ENCODE measurements at places on chromosomes 3 and 15.
A peak's percentile ranks its signal among the peaks of the same experiment; 100 is the strongest.

GRCh38 chr3:149343951-149344350 lies 10.5 kb upstream of the TM4SF18 start:
- H3K27me3 ChIP-seq, result no peaks in the 10 kb centered on the region
- no peaks in the 10 kb centered on the region for H3K36me3 ChIP-seq
- peaks cover 34% of the 10 kb centered on the region for H3K4me1 ChIP-seq
- H3K27ac ChIP-seq, result no peak overlapping the region
- no peak overlapping the region for H3K4me3 ChIP-seq
- no peak for DNase-seq

- no peak for DNase-seq
- no peak overlapping the region for H3K27ac ChIP-seq
- H3K36me3 ChIP-seq, result no peaks in the 10 kb centered on the region
- no peaks in the 10 kb centered on the region for H3K4me1 ChIP-seq
Observed at GRCh38 chr3:85571835-85572234, 613.0 kb downstream of the CADM2 start.

DNA sequence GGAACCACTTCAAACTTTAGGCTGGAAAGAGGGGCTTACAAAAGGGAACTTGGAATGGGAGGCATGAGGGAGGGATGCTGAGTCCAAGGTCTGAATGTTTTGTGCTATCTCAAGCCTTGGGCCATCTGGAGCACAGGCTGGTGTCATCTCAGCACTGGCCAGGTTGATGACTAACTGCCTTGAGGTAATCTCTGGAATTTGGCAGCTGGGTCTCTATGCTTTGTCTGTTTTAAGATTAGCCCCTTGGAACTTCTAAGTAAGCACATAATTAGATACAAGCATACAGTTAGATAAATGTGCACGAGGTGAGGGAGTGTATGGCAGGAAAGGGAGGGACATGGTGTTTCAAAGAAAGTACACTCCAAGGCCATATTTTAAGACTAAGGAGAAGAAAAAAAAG lies 252.4 kb upstream of the CCDC54 start:
- H3K36me3 ChIP-seq, result no peaks in the 10 kb centered on the region
- no peaks in the 10 kb centered on the region for H3K27me3 ChIP-seq
- H3K27ac ChIP-seq, result no peak overlapping the region
- no peak overlapping the region for H3K4me3 ChIP-seq
- DNase-seq, result no peak
- no peaks in the 10 kb centered on the region for H3K4me1 ChIP-seq

DNA sequence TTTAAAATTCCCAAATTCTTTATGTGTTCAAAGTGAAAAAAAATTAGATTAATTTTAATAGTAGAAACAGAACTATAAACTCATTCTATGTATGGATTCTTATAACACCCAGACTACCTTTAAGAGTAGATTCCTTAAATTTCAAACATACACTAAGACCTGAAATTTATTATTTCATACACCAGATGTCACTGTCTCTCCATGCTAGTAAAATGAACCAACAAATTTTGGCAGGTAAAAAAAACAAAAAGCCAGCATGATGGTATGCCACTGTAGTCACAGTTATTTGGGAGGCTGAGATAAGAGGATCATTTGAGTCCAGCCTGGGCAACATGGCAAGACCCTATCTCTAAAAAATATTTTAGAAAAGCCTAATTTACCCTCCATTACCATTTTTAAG lies 461.3 kb upstream of the NAALADL2 start:
- H3K4me3 ChIP-seq, result no peak overlapping the region
- no peak overlapping the region for H3K27ac ChIP-seq
- no peak for DNase-seq
- no peaks in the 10 kb centered on the region for H3K27me3 ChIP-seq
- H3K36me3 ChIP-seq, result no peaks in the 10 kb centered on the region

GRCh38 chr3:72489901-72490300 lies 358.3 kb downstream of the SHQ1 start:
- H3K27me3 ChIP-seq, result peaks cover 4% of the 10 kb centered on the region
- no peak overlapping the region for H3K27ac ChIP-seq
- no peak for DNase-seq
- H3K4me1 ChIP-seq, result no peaks in the 10 kb centered on the region

DNA sequence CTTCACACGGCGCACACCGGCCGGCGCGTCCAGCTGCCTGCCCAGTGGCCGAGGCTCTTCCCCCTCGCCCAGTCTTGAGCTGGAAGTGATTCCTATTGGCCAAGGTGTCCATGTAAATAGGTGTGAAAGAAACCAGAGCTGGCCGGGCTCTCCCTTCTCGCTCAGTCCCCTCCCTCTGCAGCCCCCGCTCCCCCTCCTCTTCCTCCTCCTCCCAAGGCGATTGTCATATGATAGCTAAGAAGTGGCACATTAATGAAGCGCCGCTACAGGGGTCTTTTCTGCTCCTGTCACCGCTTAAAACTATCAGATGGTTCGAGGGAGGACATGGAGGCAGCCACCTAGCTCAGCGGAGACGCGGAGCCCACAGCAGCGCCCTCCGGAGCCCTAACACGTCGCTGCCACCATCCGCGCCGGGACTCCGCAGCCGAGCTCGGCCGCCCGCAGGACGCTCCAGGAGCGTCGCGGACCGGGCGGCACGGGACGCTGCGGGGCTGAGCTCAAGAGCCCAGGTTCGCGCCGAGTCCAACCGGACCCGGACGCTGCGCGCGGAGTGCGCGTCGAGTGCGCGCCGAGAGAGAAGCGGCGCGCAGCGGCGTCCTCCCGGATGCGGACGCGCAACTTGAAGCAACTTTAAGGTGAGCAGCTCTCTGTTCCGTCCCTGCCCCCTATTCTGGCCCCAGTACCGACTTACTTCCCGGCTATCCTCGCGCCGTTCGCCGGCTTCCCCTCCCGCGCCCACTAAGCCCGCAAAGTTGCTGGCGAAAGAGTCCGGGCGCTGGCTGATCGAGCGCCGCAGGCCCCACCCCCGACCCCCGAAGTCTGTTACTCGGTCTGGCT lies at the start of gene FOXB1:
TSS of gene FOXB1 (plus strand) at position 303 of the 837 bp plus-strand sequence. CDS start 653 bp downstream, outside the sequence.
- peak within 1 kb of the TSS; percentile 96 for H3K4me3 ChIP-seq
- peaks cover 53% of the 10 kb centered on the region for H3K4me1 ChIP-seq
- peaks cover 17% of the 10 kb centered on the region for H3K27me3 ChIP-seq
- peak within 1 kb of the TSS; percentile 70 for H3K27ac ChIP-seq
- H3K36me3 ChIP-seq, result peaks cover 9% of the 10 kb centered on the region
- peak; percentile 66 for DNase-seq

DNA sequence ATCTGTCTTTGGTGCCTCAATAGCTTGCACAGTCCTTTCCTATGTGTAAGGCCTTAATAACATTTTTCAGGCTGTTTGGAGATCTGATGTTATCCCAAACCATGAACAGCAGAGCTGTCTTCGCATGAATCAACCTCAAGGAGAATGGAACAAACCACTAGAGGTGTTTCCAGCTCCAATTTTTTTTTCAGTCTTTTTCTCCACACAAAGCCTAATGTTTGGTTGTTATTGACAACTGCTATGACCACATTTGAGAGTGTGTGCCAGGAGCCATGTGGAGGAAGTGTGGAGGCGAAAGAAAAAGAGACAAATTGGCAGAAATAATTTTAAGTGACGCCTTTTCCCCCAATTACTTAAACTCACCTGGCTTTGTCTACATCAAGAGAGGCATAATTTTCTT lies 38.7 kb downstream of the RTP4 start:
- H3K27me3 ChIP-seq, result no peaks in the 10 kb centered on the region
- no peak for DNase-seq
- peaks cover 2% of the 10 kb centered on the region for H3K36me3 ChIP-seq
- H3K27ac ChIP-seq, result no peak overlapping the region

DNA sequence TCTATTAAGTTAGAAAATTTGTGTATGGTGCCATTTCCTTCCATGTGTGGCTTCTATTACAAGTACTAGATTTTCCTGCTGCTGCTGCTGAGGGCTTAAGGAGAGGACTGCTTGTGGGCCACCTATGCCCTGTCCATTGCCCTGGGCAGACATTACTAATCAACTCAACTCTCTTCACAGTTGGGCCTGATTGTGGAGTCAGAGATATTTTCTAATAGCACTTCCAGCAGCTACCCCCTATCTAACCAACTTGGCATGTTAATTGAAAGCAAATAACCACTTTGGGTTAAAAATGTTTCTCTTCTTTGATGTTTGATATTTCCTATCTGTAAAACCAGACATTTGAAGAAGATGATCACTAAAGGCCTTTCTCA lies 242.0 kb downstream of the EDEM1 start:
- no peak overlapping the region for H3K4me3 ChIP-seq
- DNase-seq, result no peak
- H3K27ac ChIP-seq, result no peak overlapping the region
- no peaks in the 10 kb centered on the region for H3K27me3 ChIP-seq
- no peaks in the 10 kb centered on the region for H3K4me1 ChIP-seq

DNA sequence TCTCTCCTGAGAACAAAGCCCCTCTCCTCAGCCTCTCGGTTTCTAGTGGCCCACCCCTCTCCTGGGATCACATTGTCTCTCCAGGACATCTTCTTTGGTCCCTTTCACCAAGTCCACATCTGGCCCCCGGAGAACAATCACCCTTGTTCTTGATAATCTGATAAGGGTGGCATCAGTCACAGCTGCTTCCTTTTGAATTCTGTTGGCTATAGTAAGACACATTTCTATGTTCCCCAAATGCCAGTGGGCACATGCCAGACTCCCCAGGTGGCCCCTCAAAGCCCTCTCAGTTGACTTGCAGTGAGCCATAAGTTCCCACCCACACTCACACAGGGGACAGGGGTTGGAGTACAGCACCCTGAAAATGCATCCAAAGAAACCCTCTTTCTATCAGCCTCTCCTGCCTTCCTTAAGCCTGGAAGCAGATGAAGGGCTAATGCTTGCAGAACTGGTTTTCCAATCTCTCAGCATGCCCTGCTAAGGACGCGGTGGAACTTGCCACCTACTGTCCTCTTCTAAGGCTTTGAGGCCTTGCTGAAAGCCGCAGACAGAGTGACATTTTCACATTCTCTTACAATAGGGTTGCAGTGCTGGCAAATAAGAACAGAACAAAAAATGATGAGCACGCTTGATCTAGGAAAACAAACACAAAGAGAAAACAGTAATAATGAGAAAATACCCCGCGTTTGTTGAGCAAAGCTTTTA lies 101.3 kb upstream of the SLCO3A1 start:
- H3K4me1 ChIP-seq, result peaks cover 3% of the 10 kb centered on the region
- DNase-seq, result no peak
- H3K36me3 ChIP-seq, result peaks cover 6% of the 10 kb centered on the region
- no peak overlapping the region for H3K27ac ChIP-seq
- H3K27me3 ChIP-seq, result no peaks in the 10 kb centered on the region

GRCh38 chr3:65953881-65954733 lies 84.6 kb downstream of the MAGI1 start:
- no peak overlapping the region for H3K27ac ChIP-seq
- no peak for DNase-seq
- H3K36me3 ChIP-seq, result peaks cover 3% of the 10 kb centered on the region
- no peak overlapping the region for H3K4me3 ChIP-seq

- H3K4me1 ChIP-seq, result no peaks in the 10 kb centered on the region
Observed at GRCh38 chr3:60542995-60543394, 708.3 kb downstream of the FHIT start.

DNA sequence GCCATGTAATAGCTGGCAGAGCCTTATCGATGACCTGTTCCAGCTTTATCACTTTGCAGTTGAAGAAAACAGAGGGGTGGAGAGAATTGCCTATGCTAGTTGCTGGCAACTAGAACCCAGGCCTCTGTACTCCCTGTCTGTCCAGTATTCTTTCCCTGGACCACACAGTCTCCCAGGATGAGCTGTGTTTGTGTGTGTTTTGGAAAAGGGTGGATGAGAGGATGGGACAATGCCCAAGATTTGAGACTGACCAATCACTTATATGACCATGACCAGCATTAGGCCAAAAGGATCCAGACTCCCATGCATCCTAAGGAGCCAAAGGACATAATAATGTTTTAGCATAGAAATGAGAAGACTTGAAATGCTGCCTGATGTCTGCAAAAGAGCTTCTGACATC lies 102.6 kb downstream of the CD200R1L start:
- no peak for DNase-seq
- H3K27me3 ChIP-seq, result peaks cover 2% of the 10 kb centered on the region
- no peaks in the 10 kb centered on the region for H3K36me3 ChIP-seq
- H3K27ac ChIP-seq, result no peak overlapping the region

- H3K27me3 ChIP-seq, result peaks cover 6% of the 10 kb centered on the region
- no peak overlapping the region for H3K27ac ChIP-seq
- H3K36me3 ChIP-seq, result peaks cover 4% of the 10 kb centered on the region
Observed at GRCh38 chr15:29676961-29677402, 145.3 kb downstream of the TJP1 start.

- no peaks in the 10 kb centered on the region for H3K4me1 ChIP-seq
- peak; percentile 56 for DNase-seq
- no peaks in the 10 kb centered on the region for H3K36me3 ChIP-seq
- no peak overlapping the region for H3K27ac ChIP-seq
- no peaks in the 10 kb centered on the region for H3K27me3 ChIP-seq
Observed at GRCh38 chr15:83837945-83838571, 184.1 kb downstream of the ADAMTSL3 start.

- H3K27ac ChIP-seq, result no peak overlapping the region
- H3K27me3 ChIP-seq, result no peaks in the 10 kb centered on the region
- no peak overlapping the region for H3K4me3 ChIP-seq
- peaks cover 11% of the 10 kb centered on the region for H3K4me1 ChIP-seq
- no peak for DNase-seq
Observed at GRCh38 chr3:66101901-66102300, 63.2 kb upstream of the MAGI1 start.

GRCh38 chr15:68463996-68464395 lies 32.0 kb upstream of the ITGA11 start:
- no peaks in the 10 kb centered on the region for H3K36me3 ChIP-seq
- DNase-seq, result no peak
- H3K4me1 ChIP-seq, result no peaks in the 10 kb centered on the region
- no peak overlapping the region for H3K4me3 ChIP-seq

DNA sequence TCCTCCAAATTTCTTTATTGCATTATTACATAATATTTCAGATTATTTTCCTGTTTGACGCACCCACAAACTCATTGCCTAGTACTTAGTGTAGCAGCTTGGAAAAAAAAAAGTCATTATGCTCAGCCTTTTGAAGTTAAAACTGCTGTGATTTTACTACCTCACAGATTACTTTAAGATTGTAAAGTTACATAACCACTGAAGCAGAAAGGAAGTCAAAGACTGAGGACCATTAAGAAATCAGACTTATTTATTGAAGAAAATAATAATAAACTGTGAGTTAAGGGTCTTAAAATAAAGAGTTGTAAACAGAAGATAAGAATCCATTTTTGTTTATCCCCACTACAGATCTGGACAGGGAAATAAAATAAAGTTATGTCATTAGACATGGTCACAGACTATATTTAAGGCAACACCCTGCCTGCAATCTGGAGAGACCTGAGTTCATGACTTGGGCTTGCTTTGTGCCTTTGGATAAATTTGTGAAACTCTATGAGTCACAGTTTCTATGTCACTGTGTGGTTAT lies 212.1 kb upstream of the ROBO2 start:
- no peaks in the 10 kb centered on the region for H3K36me3 ChIP-seq
- H3K27me3 ChIP-seq, result no peaks in the 10 kb centered on the region

DNA sequence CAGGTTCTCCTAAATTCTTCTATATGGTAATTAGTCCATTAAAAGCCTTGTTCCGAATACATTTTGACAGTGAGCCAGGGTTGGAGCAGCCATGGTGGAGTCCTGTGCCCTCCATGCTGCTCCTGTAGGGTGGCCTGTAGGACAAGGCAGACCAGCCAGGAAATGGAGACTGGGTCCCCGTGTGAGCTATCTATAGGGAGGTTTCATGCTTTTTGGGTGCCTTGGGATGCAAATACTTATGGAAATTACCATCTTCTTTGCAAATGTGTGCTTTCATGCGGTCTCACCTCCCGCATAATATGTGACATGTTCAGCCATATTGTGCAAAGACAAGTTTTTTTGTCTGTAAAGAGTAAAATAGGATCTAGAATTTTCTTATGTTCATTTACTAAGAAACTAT lies 58.0 kb upstream of the FURIN start:
- no peaks in the 10 kb centered on the region for H3K36me3 ChIP-seq
- H3K27me3 ChIP-seq, result no peaks in the 10 kb centered on the region
- no peaks in the 10 kb centered on the region for H3K4me1 ChIP-seq
- no peak for DNase-seq
- H3K4me3 ChIP-seq, result no peak overlapping the region
